ENCODE measurements at places on chromosomes 1 and 21. TPM values are rescaled to one million over a fixed set of nuclear protein-coding genes. Genes with fewer than 3 reads are reported as not detected.

PLCH2 gene
- polyA plus RNA-seq, result 56.2 TPM

- DNase-seq, result no peak
Measured at GRCh38 chr1:232699814-232700213, 69.9 kb upstream of the SIPA1L2 start.

- peak; percentile 75 for DNase-seq
Measured at GRCh38 chr1:236393681-236394481, at the start of gene EDARADD. EDARADD (plus strand) TSS chr1:236394286; CDS start chr1:236394445, 159 bp downstream.

- no peak for DNase-seq
Measured at GRCh38 chr1:226632169-226632879, 83.8 kb downstream of the STUM start.

GRCh38 chr1:153374071-153374470, 1.4 kb downstream of the S100A12 start:
- DNase-seq, result no peak

DNA sequence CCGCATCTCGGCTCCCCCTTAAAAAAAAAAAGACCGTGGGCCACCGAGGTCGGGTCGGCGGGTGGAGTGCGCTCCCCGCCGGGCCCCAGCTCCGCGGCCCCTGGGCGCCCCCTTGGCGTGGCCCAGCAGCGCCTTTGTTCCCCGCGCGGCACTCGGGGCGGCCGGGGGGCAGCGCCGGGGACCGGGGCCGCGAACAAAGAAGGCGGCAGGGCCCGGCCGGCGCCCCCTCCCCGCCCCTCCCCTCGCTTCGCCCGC, 571 bp downstream of the MARCKSL1 start:
- no peak for DNase-seq

PFKFB2 gene
- 6.5 TPM for polyA plus RNA-seq

GJB3 gene
- polyA plus RNA-seq, result 232 TPM

ADCY10 gene
- 0.02 TPM for polyA plus RNA-seq

GRCh38 chr1:100928128-100928527, 32.2 kb downstream of the SLC30A7 start:
- no peak for DNase-seq

SPATA1 gene
- polyA plus RNA-seq, result not detected

DNA sequence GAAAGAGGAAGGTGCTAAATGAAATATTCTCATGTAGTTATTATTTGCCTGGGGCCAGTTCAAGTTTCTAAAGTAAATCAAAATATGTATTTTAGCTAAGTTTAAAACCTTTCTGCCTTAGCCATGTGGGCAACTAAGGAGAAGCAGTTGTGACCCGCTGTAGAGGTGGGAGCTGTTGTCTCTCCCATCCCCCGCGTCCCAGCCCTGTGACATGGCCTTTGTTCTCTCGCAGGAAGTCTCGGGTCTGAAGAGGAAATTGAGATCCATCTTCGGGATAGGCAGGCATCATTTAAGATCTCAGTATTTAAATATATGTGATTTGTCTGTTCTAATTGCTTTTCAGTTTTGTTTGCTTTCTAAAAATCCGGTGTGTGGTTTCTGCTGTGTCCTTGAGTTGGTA, 121.5 kb downstream of the CAMTA1 start:
- no peak for DNase-seq

GRCh38 chr1:198272492-198272891, 115.7 kb downstream of the NEK7 start:
- no peak for DNase-seq

- DNase-seq, result peak; percentile 58
Measured at GRCh38 chr1:112298558-112298957, 97.5 kb upstream of the CTTNBP2NL start.

- no peak for DNase-seq
Measured at GRCh38 chr1:16178596-16179497, 23.0 kb upstream of the EPHA2 start.

GRCh38 chr21:40507978-40508377, 339.0 kb downstream of the DSCAM start:
- peak; percentile 71 for DNase-seq

DNA sequence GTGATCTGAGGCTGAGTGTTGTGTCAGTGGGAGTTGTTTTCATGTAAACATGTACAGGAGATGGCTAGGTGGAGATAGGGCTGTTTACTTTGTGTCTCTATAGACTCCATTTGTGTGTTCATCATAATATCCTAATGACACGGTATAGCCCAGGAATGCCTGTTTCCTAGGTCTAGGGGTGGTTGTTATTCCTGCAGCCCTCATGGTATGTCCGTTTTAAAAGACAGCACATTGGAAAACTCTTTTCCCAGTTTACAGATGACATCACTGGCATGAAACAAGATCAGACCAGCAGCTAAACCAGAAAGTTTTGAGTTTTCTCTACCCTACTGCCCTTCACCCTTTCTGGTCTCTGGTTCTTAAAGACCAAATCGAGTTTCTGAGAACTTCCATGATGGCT, 227.3 kb upstream of the TMEM51 start:
- no peak for DNase-seq

DNA sequence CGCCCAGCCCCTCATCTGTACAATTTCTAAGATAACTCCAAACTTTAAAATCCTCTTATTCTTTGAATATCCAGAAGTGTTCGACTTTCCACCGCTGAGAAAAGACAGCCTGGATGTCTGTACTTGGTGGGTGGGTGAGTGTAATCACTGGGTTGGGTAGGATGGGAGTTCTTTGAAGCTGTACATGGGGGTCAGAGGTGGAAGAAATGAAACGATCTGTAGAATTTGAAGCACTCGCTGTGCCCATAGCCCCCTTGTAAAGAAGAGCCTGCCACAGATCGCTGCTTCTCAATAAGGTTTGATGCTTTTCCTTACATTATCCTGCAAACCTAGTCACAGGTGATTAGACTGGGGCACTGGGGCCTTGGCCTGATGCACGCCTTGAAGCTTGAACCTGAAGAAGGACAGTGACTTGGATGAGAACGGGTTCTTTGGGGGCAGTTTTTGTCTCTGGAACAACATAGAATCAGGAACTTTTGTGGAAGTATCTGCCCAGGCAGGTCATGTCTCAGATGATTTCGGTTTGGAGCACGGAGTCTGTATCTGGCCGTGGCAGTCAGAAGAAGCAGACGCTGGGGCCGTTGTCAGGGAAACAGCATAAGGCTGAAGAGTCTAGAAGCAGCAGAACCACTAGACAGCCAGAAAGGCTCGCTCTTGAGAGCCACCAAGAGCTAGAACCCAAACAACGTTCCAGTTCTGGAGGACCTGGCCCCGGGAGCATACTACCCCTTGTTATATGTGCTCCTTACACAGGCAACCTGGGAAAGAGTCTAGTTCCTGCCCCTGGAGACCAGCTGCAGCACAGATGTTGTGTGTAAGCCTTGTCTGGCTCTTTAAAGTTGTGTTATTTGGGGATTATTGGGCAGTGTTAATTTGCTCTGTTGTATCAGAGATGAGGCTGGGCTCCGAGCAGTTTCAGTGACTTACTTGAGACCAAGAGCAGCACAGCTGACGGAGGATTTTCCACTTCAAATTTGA, 45.1 kb upstream of the SCCPDH start:
- DNase-seq, result no peak

DR1 gene
- 25.7 TPM for polyA plus RNA-seq

- no peak for DNase-seq
Measured at GRCh38 chr1:198187973-198188588, 31.3 kb downstream of the NEK7 start.

FALEC gene
- not detected for polyA plus RNA-seq

GRCh38 chr1:107139833-107140702, 771 bp upstream of the NTNG1 start:
- peak; percentile 70 for DNase-seq

DNA sequence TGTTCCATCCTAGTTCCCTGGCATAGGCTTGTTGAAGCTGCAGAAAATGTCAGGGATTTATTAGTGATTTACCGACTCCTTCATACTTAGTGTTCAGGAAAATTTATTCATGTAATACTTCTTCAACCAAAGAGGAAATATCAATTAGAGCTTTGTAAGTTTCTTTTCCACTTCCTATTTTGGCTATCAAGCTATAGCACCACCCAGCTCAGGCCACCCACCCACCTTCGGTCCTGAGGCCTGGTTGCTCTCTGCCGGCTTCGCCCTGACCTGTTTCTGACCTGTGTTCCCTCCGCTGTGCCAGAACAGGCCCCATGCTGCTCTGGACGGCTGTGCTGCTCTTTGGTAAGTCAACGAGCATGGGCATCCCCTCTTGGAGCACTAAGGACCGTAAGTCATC, at the start of gene FCRL6:
FCRL6 (plus strand) TSS at position 250 of the 400 bp plus-strand sequence; CDS start at position 315, 65 bp downstream.
- DNase-seq, result no peak

DNA sequence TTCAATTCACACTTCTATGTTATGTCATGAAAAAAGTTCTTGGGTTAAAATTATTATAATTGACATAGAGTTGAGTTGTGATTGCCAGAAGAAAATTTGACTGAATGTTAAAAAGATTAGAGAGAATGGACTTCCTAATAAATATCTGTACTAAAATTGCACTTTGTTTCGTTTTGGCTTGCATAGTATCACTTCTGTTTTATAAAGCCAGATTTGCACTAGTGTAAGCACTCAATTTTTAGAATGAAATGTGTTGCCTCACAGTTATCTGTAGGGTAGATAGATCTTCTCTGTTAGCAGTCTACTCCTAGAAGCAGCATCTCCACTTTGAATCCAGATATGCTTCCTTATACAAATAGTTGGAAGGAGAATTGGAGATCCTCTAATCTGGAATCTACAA, 95.2 kb upstream of the MPC2 start:
- DNase-seq, result no peak

DNA sequence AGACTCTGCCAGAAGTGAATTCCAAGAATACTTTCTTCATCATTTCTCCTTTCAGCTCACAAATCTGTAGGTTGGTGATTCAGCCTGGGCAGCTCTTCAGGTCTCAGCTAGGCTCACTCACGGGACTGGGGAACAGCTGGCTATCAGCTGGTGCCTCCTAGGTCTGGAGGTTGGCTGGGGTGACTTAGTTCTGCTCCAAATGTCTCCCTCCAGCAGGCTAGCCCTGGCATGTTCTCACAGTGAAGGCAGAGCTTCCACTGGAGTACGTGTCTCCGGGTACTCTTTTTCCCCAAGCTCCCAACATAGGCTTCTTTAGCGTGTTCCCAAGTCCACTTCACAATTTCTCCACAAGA, 12.5 kb upstream of the VAMP4 start:
- peak; percentile 75 for DNase-seq

DNA sequence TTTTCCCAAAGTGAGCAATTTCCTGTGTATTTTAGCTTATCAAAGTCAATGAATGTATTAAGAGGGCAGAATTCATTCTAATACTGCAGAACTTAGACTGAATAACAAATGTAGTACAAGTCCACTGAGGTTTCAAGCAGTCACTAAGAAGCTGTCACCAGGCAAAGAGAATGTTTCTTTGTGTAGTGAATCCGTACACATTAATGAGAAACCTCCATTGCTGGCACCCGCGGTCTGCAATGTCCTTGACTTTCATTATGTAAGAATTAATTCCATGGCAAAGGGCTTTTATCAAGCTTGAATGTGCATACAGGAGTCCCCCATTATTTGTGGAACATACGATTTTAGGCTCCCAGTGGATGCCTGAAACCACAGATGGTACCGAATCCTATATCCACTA, 719.5 kb upstream of the TMPRSS15 start:
- no peak for DNase-seq

- no peak for DNase-seq
Measured at GRCh38 chr1:11964656-11965055, 15.6 kb upstream of the MFN2 start.

OR6K3 gene
- not detected for polyA plus RNA-seq

- no peak for DNase-seq
Measured at GRCh38 chr21:33198346-33199099, 31.2 kb upstream of the IFNAR2 start.

- DNase-seq, result no peak
Measured at GRCh38 chr1:98932184-98932583, 72.5 kb downstream of the PLPPR5 start.

- no peak for DNase-seq
Measured at GRCh38 chr21:41399246-41399800, 26.7 kb upstream of the MX1 start.

SPTA1 gene
- not detected for polyA plus RNA-seq

FAM177B gene
- not detected for polyA plus RNA-seq

DNA sequence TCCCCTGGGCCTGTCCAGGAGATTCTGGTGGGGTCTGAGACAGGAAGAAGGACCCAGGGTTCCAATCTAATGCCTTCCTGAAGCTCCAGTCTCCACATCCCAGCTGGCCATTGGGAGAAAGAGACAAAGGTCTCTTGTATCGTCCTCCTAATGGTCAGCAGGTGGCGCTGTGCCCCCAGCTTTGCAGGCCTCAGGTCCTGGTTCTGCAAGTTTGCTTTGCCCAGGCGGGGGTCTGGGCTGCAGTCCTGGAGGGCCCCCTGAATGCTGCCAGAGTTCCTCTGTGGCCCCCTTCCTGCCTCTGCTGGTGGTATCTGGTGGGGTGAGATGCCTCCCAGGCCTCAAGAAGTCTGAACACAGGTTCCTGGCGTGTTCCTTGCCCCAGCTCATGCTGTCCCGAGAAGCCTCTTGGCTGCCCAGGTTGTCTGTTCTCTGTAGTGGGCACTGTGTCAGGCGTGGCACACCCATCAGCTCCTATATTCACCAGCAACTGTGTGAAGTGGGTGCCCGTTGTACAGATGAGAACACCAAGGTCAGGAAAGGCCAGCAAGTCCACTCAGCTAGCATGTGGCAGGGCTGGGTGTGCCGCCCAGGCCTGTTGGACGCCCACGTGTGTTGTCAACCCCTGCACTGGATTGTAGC, 33.8 kb upstream of the CSF3R start:
- DNase-seq, result peak; percentile 36

DNA sequence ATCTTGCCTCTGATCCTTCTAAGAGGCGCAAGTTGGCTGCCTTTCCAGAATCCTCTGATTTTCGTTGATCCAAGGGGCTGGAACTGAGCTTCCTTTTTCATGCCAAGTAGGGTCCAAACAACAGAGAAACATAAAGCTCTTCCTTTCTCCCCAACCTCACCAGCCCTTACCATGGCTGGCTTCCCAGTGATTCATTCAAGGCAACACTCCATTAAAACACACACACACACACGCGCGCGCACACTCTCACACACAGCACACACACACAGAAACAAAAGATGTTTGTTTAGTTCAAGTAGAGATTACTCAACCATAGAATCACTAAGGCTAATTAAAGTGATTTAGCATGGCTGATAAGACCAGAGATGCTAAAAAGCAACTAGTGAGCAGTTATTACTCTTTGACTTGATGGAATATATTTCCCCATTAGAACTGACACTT, 13.0 kb upstream of the GUCA2A start:
- DNase-seq, result peak; percentile 65

FCN3 gene
- polyA plus RNA-seq, result not detected

DNA sequence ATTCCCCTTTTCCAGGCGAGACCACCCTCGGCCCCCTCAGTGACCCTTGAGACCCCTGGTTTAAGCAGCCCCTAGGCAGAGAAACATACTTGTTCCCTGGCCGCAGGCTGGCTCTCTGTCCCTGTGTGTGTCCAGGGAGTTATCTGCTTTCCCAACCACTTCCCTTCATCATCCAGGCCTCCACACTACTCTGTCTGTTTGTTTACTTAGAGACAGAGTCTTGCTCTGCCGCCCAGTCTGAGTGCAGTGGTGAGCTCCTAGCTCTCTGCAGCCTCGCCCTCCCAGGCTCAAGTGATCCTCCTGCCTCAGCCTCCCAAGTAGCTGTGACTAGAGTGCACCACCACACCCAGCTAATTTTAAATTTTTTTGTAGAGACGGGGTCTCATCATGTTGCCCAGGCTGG, 5.8 kb upstream of the VWA1 start:
- DNase-seq, result no peak

- DNase-seq, result no peak
Measured at GRCh38 chr1:194786027-194786426, 1599.6 kb upstream of the B3GALT2 start.

RHBG gene
- polyA plus RNA-seq, result not detected

ARTN gene
- polyA plus RNA-seq, result 47.1 TPM

GRCh38 chr1:222334026-222334680, 213.8 kb downstream of the HHIPL2 start:
- DNase-seq, result peak; percentile 73

GRCh38 chr1:212254853-212255363, 30.3 kb upstream of the PPP2R5A start:
- DNase-seq, result no peak
